ENCODE measurements at places on chromosomes 13 and 19.

GRCh38 chr13:24851546-24851945 lies 87.6 kb downstream of the RNF17 start:
- DNase-seq, result no peak

DNA sequence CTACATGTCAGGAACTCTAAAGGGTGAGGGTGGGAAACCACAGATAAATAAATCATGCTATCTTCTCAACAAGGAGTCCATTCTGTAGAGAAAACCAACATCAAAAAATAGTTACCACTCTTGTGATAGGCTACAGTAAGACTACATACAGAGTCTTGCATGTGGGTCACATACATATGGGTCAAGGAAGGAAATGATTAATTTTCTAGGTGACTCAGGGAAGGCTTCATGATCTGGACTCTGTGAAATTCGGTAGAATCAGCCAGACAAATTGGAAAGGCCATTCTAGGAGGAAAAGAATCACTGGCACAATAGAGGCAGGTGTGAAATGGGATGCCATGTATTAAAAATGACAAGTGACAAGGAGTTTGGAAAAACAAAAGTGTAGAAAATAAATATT lies 638.9 kb downstream of the LIG4 start:
- no peak for DNase-seq

GRCh38 chr19:22517496-22518411 lies 95.6 kb upstream of the ZNF98 start:
- no peak for DNase-seq

- DNase-seq, result no peak
Observed at GRCh38 chr13:78598116-78598781, 5.1 kb downstream of the POU4F1 start.

DNA sequence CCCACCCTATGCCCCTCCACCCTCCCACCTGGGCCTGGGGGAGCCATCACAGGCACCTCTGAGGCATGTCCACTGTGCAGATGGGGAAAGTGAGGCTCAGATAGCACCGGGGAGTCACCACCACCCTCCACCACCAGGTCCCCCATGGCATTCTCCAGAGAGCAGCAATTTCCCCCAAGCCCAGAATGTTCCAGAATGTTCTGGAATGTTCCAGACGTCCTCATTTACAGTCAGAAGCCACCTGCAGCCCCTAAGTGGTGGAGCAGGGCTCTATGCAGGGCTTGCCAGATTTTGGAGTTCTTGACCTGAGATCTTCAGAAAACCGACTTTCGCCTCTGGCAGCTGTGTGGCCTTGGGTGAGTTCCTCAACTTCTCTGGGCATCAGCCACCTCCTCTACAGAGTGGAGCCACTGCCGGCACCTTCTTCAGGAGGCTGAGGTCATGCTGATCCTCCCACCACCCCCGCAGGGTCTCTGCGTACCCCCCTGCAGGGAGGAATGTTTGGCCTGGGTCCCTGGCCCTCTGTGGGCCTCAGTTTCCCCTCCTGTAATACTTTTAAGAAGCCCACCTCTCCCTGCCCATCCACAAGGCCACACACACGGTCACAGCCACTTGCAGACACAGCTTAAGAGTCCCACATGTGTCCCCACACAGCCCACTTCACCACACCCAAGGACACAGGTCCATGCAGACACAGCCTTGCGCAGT lies 6.2 kb downstream of the FUT5 start:
- DNase-seq, result no peak

Data from H9 (cell line).